ENCODE measurements at places on chromosomes 1 and 21.

- no peak for DNase-seq
Measured at GRCh38 chr1:170864876-170865538, 70.3 kb upstream of the MROH9 start.

GRCh38 chr1:194347200-194347599, 1160.8 kb upstream of the B3GALT2 start:
- no peak for DNase-seq

GRCh38 chr1:53519421-53519820, 60.2 kb downstream of the DMRTB1 start:
- DNase-seq, result no peak

GRCh38 chr1:203346060-203346768, 4.7 kb downstream of the FMOD start:
- DNase-seq, result no peak

All from T-helper 1 cell (primary cell).